ENCODE measurements at places on chromosomes 16 and 17.
A peak's percentile ranks its signal among the peaks of the same experiment; 100 is the strongest.

DNA sequence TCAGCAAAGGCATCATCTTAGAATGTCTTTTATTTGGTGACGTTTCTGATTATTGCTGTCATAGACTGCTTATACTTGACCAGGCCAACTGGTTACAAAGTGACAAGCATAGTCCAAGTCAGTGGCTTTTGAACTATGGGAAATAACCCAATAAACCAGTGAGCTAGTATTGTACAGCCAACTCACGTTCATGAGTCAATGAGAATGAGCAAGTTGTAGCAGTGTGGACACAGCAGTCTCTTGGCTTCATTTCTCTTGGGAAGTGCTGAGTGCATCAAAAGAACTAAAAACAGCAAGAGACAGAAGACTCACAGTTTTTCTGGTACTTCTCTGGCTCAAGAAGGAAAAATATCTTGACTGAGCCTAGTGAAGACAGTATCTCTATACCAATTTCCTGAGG, 36.9 kb upstream of the CRISPLD2 start:
- no peak for DNase-seq

DNA sequence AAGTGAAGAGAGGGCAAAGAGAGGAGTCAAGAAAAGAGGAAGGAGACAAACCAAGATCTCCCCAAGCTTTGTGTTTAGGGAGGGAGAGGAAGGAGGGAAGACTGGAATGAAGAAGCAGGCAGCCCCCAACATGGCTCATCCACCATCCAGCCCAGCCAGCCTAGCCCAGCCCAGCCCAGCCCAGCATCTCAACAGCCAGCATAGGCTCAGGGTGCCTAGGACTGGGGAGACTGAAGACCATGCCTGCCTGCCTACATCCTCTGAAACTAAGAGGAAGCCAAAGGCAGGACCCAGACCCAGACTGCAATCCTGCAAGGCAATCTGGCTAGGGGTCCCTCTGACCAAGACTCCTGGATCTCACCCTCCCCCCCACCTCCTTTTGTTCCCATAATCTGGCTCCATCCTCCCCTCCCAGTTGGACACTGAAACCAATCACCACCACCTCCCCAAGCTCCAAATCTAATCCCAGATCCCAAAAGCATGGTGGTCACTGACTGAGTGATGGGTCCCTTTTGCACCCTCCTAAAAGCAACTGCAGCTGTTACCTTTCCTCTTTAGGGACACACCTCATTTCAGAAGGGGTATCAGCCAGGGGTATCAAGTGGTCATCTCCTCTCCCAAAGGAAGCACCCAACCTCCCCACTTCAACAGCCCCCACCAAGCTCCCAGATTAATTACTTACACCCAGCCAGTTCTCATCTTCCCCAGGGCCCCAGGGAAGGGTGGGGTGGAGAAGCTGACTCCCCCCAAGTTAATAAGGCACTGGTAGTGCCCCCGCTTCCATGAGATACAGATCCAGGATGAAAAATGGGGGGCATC, 1.2 kb downstream of the HDAC5 start:
- DNase-seq = no peak

- no peak for DNase-seq
Measured at GRCh38 chr17:34761646-34762045, 182.3 kb downstream of the TMEM132E start.

GRCh38 chr16:46629331-46630219, 8.4 kb upstream of the SHCBP1 start:
- DNase-seq = peak; percentile 66

GRCh38 chr17:7992924-7993323, 9.5 kb upstream of the GUCY2D start:
- no peak for DNase-seq

DNA sequence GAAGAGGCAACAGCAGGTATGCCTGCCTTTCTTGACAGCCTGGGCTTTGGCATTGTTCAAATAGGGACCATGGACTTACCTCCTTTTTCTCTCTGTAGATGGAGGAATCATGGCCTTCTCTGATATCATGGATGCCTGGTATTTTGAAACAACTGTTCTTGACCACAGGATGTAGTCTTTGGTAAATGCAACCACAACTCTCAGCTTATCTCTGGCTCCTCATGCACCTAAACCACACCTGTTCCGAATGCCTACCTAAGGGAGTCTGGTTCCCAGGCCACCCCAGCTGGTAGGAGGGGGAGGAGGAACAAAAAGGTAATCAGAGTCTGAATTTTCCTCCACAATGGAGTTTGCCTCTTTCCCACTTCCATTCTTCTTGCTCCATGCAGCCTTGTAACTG, 18.8 kb downstream of the CDK5RAP3 start:
- DNase-seq = no peak

- peak; percentile 73 for DNase-seq
Measured at GRCh38 chr17:7747635-7748071, 30.1 kb downstream of the DNAH2 start.

GRCh38 chr16:337975-338575, 14.4 kb downstream of the AXIN1 start:
- no peak for DNase-seq

GRCh38 chr17:45170931-45171337, 9.3 kb downstream of the HEXIM2 start:
- peak; percentile 59 for DNase-seq

GRCh38 chr16:47924950-47925349, 230.8 kb downstream of the ABCC12 start:
- no peak for DNase-seq

DNA sequence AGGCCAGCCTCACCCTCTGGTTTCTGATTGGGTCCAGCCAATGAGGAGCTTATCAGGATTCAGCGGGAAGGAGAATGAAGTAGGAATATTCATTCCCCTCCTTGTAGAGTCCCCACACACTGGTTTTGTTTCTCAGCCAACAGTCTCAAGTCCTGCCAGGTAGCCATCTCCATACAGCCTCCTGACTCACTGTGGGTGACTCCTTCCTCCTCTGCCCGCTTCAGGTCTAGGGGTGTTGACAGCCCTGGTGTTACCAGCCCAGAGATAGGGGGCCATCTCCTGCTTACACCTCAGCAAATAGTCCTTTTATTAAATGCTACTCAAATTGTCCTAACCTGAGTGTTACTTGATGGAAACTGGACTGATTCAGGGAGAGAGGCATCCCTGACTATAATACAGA, 4.0 kb upstream of the MFAP4 start:
- no peak for DNase-seq

- no peak for DNase-seq
Measured at GRCh38 chr16:68446681-68447652, 1.3 kb downstream of the SMPD3 start.

GRCh38 chr16:83958137-83958845, 5.3 kb downstream of the OSGIN1 start:
- DNase-seq = no peak

- DNase-seq = peak; percentile 17
Measured at GRCh38 chr16:87129771-87130170, 187.4 kb downstream of the C16orf95 start.

DNA sequence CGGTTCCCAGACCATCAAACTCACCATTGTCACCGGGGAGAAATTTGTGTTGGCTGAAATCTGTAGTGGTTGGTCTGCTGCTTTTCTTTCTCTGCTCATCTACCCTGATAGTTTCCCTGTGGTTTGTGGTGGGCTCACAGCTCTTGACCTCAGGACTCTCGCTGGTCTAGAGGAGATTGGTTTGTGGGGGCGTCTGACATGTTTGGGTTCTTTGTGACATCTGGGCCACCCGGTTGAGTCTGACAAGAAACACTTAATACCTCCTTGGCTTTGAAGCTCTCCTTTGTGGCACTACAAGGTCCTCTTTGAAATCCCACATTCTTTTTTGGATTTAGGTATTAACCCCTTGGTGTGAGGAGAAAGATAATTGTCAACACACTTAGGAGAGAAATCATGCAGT, 662.0 kb downstream of the WWOX start:
- DNase-seq = no peak

DNA sequence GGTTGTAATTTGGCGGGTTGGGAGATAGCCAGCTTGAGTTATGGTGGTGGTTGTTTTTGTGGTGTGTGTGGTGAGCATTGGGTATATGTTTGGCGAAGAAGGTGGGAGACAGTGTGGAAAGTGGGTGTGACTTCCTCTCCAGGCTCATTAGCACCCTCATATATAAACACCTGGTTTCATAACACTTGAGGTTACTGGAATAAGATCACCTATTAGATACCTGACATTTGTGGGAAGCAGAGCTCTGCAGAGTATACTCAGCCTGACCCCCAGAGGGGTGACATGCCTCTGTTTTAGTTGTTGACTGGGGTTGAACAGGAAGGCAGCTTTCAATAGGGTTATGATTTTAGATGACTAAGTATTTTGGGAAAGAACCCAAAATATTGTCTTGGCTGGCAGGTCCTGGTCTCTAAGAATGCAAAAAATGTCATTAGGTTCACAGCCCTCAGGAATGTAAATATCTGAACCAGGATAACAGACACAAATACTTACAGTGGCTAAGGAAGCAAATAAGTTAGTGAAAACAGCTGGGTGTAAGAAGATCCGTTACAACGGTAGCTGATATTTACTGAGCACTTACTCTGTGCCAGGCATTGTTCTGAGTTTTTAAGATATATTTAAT, 18.3 kb upstream of the EFCAB13 start:
- peak; percentile 97 for DNase-seq

DNA sequence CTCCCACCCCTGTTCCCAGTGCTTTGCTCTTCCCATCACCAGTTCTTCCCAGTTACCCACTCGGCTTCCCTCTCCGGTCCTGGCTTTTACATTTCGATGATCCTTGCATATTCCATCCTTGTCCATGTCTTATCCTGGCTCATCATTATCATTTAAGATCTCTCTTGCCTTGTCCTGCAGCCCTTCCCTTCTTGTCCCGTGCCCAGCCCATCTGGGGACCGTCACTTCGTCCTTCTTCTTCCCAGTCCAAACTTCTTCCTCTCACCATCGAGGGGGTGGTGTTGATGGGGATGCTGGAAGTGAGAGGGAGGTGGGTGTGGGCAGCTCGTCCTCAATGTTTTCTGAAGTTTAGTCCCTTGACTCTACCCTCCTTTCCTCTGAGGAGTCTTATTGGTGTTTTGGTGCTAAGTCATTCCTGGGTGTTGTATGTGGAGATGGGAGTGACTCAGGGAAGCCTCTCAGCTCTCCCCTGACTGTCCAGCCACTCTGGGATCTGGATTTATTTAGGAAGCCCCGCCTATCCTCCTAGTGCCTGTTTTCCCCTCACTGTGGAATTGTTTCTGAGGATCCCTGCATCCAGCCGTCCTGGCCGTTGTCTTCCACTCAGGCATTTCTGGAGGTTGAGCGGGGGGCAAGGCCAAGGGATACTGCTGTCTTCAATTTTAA, 975 bp downstream of the SNX29 start:
- peak; percentile 81 for DNase-seq

- no peak for DNase-seq
Measured at GRCh38 chr16:2157480-2158261, 2.1 kb downstream of the TRAF7 start.

GRCh38 chr17:79255456-79255855, 180.8 kb downstream of the ENGASE start:
- no peak for DNase-seq

DNA sequence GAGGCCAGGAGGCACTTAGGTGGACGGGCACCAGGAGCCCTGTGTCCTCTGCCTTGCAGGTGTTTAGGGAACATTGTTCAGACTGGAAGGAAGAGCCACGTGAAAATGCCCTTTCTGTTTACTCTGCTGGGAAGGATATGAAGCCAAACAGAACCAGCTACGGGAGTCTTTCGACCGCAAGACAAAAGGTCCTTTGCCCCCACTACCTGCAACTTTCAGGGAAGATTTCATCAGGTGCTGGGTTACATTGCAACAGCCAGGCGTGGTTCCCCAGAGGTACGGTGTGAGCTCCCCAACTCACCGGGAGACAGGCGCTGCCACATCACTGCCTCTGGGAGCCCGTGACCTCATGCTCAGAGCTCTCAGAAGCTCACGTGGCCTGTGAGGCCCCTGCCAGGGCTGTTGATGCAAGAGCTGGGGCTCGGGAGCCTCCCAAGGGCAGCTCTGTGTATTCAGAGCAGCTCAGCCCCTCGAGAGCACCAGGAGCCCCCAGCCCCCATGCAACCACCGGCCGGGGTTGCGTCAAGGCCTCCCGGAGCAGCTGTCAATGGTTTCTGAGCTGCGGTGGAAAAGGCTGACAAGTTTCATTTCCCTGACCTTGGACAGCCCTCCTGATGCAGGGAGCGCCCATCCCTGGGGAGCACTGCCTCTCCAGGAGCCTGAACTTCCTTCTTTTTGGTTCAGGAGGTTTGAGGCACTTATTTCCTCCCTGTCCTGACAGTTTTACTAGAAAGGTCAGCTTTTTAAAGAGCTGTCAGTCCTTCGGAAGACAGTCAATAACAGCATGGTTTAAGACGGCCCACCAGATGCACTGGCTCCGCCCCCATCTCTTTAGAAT, 42.1 kb downstream of the TBC1D16 start:
- DNase-seq = peak; percentile 96

GRCh38 chr17:5872831-5873230, 197.3 kb upstream of the WSCD1 start:
- no peak for DNase-seq

GRCh38 chr16:88810912-88811768, 588 bp downstream of the APRT start:
- DNase-seq = peak; percentile 83

DNA sequence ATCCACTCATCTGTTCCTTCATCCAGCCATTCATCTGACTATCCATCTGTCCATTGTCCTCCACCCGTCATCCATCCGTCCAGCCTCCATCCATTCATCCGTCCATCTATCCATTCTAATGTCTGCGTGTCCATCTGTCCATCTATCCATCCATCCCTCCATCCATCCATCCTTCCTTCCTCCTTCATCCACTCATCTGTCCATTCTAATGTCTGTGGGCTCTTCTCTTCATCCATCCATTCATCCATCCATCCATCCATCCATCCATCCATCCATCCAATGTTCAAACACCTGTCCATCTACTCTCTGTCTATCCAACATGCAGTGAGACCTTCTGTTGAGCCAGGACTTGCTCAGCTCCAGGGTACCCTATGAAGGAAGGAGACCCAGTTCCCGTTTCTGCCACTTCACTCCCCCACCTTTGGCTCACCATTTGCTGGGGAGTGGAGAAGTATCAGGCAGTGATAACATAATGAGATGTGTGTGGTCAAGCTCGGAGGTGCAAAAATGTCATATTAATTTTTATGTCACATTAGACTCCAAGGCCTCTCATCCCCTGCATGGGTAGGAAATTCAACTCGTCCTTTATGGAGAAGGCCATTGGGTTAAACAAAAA, 36.5 kb upstream of the ADGRG1 start:
- DNase-seq = no peak

GRCh38 chr17:58204796-58205195, 12.3 kb downstream of the EPX start:
- DNase-seq = no peak

GRCh38 chr16:67571981-67572431, 9.7 kb downstream of the CTCF start:
- peak; percentile 73 for DNase-seq

Data from fibroblast of skin of right quadriceps (primary cell).